Dermis microvascular lymphatic vessel endothelial cell (primary cell): ENCODE measurements at places on chromosomes 3 and 15. TPM values are rescaled to one million over a fixed set of nuclear protein-coding genes. Genes with fewer than 3 reads are reported as not detected.
A peak's percentile ranks its signal among the peaks of the same experiment; 100 is the strongest.

GRCh38 chr15:23877502-23878412, 190.7 kb upstream of the NDN start:
- no peak for DNase-seq

DNA sequence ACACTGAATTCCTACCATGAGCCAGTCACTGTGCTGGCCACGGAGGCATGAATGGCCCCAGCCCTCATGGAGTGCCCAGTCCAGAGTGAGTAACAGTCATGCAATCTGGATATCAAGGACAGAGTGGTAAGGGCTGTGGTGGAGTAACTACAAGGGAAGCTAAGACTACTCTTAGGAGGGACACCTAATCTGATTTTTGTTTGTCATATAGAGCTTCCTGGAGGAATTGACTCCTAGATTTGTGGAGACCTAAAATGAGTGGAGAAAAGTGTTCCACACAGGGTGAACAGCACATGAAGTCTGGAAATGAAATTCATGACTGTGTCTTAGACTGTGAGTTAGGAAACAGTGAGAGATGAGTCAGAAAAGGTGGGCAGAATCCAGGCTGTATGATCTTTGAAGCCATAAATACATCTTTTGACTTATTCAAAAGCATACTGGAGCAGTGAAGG, 219.9 kb downstream of the NFKBIZ start:
- peak; percentile 74 for DNase-seq

GRCh38 chr3:50583897-50584296, 14.6 kb downstream of the HEMK1 start:
- no peak for DNase-seq

Gene TPRA1
- 23.1 and 30.7 TPM in 2 replicates for total RNA-seq

- DNase-seq, result no peak
These were observed 116.8 kb upstream of the UBE2E2 start for GRCh38 chr3:23086331-23086730.

DNA sequence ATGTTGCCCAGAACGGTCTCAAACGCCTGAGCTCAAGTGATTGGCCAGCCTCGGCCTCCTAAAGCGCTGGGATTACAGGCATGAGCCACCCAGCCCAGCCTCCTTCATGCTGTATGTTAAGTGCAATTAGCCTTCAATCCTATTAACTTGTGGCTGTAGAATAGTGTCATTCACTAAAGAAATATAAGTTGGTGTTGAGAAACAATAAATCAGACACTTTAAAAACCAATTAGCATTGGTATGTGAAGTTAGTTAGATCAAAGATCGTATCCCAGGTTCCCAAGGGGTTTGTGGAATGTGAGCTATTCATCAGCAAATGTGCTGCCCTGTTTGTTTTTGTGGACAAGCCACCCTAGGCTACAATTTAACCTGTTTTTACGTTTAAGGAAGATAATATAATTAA, 11.0 kb upstream of the PIK3CB start:
- no peak for DNase-seq

- DNase-seq, result no peak
These were observed 6.0 kb downstream of the LINS1 start for GRCh38 chr15:100595964-100596363.

DNA sequence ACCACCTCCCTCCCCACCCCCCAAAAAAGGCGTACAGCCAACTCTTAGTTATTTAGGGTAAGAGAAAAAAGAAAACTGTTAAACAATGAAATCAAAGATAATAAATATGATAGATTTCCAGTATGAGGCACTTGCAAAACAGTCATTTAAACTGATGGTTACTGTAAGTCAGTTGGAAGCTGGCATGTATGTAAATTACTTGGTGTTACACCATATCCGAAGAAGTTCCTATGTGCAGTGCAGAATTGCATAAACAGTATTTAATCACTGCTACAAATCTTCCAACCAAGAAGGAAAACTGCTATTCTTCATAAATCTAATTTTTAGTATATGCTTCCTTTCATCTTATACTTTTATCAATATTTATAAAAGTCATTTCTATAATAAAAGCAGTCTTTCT, 62.0 kb downstream of the LEO1 start:
- no peak for DNase-seq

- DNase-seq, result no peak
These were observed 10.9 kb upstream of the FAM107A start for GRCh38 chr3:58588030-58588614.

Gene ATP13A5
- not detected in 2 replicates for total RNA-seq

DNA sequence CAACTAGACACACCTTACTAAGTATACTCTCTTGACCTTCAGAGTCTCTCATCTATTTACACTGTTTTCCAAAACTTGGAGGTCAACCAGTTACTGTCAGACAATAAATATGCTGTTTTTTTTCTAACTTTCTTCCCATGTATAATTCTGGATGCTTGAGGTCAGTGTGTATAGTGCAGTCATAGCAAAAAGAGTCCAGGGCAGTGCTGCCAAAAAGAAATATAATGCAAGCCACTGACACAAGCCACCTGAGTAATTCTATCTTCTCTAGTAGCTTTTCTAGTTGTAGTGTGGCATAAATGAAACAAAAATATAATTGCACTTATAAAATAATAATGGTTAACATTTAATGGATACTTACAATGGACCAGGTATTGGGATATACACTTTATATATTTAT, 21.6 kb downstream of the GADL1 start:
- no peak for DNase-seq

DNA sequence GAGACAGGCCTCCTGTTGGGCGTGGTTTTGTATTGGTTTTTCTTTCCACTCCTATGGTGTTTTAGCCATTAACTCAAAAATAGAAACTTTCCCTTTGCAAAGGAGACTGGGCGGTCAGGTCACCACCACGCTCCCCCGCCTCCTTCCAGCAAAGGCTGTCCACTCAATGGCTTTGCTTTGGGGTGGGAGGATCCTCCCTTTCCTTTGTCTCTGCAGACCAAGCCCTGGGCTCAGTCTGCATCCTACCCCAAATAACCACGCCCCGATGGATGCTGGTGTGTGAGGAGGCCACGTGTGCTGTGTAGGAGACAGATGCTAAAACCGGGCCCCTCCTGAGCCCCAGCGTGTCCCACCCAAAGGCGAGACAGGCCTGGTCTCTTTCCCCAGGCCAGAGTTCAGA, 68.5 kb downstream of the GRIP2 start:
- DNase-seq, result no peak

GRCh38 chr3:17420668-17421067, 321.8 kb downstream of the TBC1D5 start:
- peak; percentile 85 for DNase-seq

Gene FRMD5
- 0.89 and 1.5 TPM in 2 replicates for total RNA-seq

GRCh38 chr3:107523539-107524325, 970 bp downstream of the BBX start:
- no peak for DNase-seq

Gene ALDH1A2
- total RNA-seq, result 33.5 and 57.0 TPM in 2 replicates

Gene PCNP
- 57.0 and 62.5 TPM in 2 replicates for total RNA-seq

Gene POPDC2
- 0.26 and 0.76 TPM in 2 replicates for total RNA-seq

Gene PLCH1
- under 0.01 TPM in 1 of 2 replicates, not detected in the other for total RNA-seq

Gene IL17RE
- 0.13 TPM in 2 replicates for total RNA-seq

GRCh38 chr3:128489927-128490649, 2.9 kb downstream of the GATA2 start:
- DNase-seq, result peak; percentile 78

GRCh38 chr3:23017801-23018200, 185.3 kb upstream of the UBE2E2 start:
- DNase-seq, result no peak

Gene INSYN1
- total RNA-seq, result 0.13 and 0.51 TPM in 2 replicates

- peak; percentile 5 for DNase-seq
These were observed 357.0 kb downstream of the NR2F2 start for GRCh38 chr15:96687388-96688107.

Gene MDFIC2
- not detected in 2 replicates for total RNA-seq

Gene PLSCR5
- not detected in 2 replicates for total RNA-seq

Gene GRM2
- under 0.01 TPM in 2 replicates for total RNA-seq

- no peak for DNase-seq
These were observed 132.9 kb downstream of the KCNMB2 start for GRCh38 chr3:178669022-178669601.

DNA sequence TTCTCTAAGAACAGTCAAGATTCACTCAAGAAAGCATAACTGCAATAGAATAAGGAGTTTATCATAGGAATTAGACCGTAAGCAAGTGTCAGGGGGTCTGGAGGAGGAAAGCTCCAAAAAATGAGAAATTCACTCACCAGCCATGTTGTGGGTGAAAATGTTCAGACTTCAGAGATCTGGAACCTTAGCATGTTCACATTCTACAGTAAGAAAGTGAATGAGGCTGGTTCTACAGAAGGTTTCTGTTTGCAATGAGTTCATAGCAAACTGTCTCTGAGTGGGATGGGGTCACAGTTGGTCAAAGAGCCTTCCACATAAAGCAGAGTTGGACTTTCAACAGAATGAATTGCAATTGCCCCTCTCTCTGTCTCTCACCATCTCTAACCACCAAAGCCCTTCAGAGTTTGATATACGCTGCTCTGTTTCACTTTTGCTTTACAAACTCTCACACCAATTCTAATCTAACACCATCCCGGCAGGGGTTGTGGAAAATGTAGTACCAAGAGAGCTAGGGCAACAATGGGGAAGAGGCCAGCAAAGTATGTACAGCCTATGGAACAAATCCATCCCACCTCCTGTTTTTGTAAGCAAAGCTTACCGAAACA, 581.8 kb upstream of the UBE2E2 start:
- no peak for DNase-seq

Gene ECE2
- not detected in 2 replicates for total RNA-seq

Gene SPG11
- total RNA-seq, result 30.2 and 35.9 TPM in 2 replicates

GRCh38 chr15:99777144-99777543, 43.9 kb upstream of the LYSMD4 start:
- no peak for DNase-seq

DNA sequence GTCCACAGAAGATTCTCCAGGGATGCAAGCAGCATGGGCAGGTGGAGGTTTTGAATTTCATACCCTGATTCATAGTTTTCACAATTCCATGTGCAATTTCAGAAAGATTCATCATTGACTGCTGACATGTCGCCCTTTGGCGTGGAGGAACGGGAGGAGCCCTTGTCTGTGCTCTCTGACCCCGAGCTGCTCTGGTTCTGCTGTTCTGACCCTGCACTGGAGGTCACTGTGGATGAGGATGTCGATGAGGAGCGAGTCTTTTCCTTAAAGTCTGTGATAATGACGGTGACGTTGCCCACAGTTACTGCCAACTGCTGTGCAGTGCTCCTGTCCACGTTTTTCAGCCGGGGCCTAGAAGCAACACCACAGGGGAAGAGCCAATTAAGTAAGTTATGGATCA, 470.0 kb downstream of the SHQ1 start:
- no peak for DNase-seq

Gene ILDR1
- total RNA-seq, result not detected in 2 replicates

DNA sequence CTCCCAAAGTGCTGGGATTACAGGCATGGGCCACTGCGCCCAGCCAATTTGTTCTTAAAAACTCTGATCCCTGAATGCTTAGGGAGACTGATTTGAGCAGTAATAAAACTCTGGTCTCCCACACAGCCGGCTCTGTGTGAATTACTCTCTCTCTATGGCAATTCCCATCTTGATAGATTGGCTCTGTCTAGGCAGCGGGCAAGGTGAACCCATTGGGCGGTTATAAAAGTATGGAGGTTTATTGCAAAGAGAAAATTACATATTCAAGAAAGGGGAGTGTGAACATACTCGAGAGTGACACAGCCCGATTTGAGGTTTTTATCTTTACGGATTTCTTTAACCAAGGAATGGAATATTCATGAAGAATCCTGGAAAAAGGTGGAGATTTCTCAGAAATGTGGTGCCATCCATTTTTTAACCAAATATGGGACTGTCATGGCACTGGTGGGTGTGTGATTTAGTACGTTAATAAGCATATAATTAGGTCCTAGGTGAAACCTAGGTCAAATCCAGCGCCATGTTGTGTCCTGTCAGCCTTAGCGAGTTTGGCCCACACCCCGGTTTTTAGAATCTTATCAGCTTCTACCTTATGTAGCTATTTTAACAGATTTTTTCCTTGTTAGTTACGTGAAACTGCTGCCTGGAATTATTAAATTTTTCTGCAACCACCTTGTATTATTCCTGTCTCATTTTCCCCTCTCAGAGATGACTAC, 7.2 kb upstream of the GMPS start:
- no peak for DNase-seq

DNA sequence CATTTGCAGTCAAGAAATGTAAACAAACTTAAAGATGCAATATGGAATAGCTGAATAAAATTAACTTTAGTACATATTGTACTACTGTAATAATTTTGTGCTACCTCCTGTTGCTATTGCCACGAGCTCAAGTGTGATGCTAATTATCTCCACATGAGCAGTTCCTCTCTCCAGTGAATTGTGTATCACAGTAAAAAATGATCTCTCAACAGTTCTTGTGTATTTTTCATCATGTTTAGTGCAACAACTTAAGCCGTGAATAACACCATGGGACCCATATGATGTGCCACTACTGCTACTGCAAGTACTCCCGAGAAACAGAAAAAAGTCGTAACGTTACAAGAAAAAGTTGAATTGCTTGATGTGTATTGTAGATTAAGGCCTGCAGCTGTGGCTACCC, 12.4 kb downstream of the RIOX2 start:
- DNase-seq, result no peak

- no peak for DNase-seq
These were observed 49.3 kb upstream of the CA12 start for GRCh38 chr15:63430766-63431451.

Gene CLDN18
- not detected in 2 replicates for total RNA-seq

DNA sequence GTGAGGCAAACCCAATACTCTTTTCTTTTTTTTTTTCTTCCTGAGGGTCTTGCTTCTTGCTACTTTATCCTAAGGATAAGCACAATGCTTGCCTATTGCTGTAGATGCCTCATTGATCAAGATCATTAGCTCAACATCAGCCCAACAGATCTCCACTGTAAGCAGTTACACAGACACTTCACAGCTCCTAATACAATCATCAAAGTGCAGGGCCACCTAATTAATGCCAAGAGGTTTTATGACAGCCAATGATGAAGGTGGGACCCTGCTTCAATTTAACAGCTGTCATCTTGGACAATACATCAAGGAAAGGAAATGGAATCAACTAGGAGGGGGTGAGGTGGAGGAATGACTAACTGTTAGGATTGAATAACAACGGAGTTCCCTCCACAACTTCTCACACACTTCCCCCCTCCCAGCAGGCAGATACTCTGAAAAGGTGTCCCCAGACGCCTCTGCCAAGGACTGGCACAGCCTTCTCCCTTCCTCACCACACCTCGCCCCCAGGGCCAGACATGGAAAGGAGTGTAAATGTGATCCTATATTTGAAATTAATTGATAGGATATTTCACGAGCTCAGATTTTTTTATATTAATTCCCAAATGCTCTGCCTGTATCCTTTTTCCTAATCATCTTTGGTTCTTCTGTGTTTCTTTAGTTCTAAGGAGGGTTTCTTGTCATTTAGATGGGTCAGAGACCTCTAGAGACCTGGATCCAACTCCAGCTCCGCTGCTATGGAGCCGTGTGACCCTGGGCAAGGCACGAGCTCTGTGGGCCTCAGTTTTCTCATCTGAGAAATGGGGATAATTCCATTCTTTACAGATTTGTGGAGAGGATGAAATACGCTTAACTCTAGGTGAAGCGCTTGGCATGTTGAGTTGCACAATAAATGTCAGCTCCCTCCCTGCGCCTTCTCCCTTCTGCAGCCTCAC, 1.2 kb downstream of the DCLK3 start:
- DNase-seq, result no peak
